ENCODE measurements at places on chromosomes 5 and 9.

- DNase-seq: no peak
These were observed 90.9 kb upstream of the COX7C start for GRCh38 chr5:86526811-86527348.

- DNase-seq: no peak
These were observed 76.4 kb upstream of the SMARCA2 start for GRCh38 chr9:1938675-1939170.

DNA sequence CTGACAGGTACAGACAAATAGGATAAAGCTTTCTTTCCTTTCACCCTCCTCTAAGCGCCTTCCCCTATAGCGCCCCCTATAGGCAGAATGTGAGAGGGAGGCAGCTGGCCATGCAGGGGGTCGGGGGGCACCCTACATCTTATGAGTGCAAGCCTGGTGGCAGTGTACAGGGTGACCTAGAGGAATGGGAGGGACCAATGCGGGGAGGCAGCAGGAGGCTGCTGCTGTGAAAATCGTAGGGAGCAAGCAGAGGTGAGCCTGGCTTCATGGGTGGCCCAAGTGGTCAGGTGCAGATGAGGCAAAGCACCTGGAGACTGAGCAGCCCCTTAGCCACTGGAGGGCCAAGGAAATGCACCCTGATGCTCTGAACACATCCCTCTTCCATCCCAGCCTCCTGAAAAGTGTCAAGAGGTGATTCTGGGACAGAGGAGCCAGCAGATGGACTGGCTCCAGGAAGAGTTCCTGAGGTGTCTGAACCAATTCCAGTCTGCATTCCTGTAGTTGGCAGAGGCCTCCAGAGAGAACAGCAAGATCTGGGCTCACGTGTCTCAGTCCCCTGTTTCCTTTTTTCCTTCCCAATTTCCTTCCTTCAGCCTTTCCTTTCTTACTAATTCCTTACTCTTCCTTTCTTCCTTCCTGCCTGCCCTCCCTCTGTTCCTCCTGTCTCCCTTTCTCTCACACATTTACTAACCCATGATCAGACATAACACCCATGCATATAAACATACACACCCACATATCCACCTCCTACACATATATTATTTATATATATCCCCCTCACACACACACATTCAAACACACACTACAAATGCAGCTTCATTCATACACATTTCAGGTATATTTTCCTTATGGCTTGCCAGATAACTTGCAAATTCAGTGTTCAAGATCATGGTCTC lies 32.8 kb upstream of the GALNT10 start:
- DNase-seq: no peak

DNA sequence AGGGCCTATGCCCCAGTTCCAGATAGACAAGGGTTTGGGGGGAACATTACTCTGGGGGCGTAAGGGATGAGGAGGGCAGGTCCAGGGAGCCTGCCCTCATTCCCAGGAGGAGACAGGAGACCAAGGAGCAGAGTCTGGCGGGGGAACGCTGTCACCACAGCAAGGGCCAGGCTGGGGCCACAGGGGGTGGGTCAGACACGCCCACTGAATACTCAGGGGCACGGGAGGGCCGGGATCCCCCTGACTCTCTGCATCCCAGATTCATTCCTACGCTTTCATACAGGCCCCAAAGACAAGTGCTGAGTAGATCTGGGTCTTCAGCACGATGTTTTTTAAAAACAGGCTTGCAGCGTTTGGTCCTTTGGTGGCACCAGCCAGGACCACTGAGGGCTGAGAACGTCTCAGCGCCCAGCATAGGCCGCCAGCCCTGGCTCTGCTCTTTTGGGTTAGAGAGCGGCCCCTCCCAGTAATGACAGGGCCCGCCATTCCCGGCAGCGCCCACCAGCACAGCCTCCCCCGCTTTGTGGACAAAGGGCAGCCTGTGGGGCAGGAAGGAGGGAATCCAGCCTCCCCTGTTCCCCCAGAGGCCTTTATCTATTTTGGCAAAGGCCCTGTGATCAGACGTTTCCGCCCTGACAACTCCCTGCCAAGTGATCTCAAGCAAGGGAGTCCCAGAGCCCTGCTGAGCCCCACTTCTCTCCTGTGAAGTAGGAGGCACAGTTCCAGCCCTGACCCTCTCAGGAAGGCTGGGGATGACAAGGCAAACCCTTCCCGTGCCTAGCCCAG lies 24.9 kb downstream of the NEK6 start:
- no peak for DNase-seq

DNA sequence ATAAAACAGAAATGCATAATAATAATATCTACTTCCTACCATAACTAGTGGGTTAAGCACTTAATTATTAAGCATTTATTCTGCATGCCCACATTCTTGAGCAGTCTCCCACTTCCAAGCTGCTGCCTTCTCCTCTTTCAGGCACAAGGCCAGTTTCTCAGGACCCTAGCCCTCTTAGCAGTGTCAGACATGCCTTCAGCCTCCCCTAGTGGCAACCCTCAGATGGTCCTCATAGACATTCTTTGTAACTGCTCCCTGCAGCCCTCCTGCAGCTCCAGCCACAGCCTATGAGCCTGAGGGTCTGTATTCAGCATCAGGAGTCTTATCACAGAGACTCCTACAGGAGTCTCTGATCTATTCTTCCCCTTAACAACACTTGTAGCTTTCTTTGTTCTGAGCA lies 3.9 kb downstream of the IL9 start:
- DNase-seq: no peak

GRCh38 chr5:170434966-170435605 lies 45.9 kb upstream of the KCNMB1 start:
- DNase-seq: no peak

DNA sequence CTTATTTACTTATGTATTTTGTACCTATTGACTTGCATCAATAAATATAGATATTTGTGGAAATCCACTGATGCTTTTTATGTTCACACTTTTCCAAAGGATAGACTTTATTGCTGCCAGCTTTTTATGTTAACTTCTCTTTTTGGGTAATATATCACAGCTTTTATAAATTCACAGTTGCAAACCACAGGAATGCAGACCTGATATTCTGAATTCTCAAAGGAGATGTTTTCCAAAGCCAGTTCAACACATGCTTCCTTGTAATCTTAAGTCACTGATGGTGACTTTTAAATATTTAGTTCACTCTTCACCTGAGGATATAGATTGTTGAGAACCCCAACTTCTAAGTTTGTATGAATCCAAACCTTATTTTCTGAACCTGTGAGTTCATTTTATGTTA lies 223.4 kb upstream of the PRR16 start:
- no peak for DNase-seq

DNA sequence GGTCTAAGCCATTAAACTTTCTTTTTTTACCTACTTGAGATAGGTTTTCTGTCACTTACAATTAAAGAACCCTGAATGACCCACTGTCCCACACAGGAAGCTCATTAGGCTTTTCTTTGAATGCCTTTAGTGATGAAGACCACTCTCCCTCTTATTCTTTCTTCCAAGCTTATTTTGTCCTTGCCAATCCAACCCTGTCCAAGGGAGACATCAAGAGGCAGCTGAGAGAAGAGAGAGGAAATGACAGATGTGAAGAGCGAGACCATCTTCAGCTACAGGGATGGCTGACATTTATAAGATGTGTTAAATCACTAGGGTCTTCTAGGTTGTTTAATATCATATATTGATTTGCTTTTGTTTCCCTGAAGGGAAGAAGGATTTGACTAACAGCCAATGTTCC lies 133.5 kb downstream of the FAM114A2 start:
- no peak for DNase-seq

DNA sequence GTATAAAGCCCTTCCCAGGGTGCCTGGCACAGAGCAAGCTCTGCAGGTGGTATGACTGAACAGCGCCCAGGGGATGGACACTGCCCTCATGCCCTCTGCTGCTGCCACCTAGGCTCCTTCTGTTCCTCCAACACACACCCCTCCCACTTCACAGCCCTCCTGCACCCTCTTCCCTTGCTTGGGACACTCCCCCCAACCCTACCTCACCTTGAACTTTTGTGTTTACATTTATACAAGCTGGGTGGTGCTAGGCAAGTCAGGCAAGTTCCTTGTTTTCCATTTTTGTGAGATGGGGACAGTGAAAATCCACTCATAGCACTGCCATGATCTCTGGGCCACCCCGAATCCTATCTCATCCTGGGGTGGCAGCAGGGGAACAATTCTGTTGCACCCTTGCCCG lies 18.8 kb upstream of the CORO2A start:
- DNase-seq: no peak

DNA sequence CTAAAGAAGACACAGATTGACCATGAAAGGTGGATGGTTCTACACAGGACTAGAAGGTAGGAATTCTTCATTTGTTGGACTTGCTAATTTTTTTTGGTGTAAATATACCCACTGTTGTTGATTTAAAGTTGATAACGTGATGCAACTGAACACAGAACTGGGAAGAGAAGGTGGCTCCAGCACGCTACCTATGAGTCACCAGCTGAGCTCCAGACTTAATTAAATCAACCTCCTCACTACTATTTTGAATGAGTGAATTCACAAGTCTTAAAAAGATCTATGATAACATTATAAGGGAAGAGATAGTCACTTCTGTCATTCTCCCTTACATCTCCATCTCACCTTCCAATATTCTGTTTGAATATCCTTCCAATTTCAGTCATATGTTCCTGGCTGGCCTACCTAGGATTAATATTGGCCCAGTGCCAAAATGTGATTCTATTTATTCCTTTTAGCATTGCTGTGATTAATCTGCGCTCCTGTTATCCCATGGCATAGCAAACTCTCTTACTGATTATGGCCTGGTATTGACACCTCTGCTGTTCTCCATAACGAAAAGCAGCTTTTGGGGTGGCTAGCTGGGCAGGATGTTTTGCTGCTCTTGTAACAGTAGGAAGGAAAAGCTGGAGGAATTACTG lies 135.9 kb upstream of the CCDC152 start:
- no peak for DNase-seq

DNA sequence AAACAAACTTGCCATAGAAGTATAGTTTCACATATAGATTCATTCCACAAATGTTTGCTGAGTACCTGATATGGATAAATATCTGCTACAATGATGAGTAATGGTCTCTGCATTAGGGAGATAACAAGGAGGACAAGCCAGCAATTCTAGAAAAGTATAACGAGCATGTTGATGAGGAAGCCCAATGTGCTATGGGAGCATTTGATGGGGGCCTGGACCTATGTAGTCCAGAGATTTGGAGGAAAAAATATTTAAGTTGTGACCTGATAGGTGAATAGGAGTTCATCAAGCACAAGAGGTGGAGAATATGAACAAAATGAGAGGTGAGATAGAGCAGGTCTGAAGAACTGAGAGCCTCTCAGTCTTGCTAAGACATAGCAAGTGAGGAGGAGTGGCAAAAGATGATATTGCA lies 14.4 kb upstream of the TMEM245 start:
- DNase-seq: no peak

DNA sequence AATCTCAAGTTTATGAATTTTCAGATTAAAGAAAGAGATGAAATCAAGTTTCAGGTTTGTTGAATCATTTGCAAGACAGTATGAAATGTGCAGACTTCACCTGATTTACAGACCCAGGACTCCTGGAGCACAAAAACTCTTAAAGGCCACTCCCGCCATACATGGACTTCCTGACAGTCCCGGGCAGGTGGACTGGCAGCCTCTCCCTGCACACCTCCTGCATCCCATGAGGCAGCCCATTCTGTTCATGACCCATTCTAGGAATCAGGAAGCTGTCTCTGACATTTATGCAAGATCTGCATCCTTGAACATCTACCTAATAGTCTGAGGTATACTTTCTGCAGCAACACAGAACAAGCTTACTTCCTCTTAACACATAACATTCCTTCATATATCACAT lies 5.9 kb downstream of the DDX31 start:
- no peak for DNase-seq

- no peak for DNase-seq
These were observed 147.4 kb upstream of the NFIL3 start for GRCh38 chr9:91571036-91571435.

DNA sequence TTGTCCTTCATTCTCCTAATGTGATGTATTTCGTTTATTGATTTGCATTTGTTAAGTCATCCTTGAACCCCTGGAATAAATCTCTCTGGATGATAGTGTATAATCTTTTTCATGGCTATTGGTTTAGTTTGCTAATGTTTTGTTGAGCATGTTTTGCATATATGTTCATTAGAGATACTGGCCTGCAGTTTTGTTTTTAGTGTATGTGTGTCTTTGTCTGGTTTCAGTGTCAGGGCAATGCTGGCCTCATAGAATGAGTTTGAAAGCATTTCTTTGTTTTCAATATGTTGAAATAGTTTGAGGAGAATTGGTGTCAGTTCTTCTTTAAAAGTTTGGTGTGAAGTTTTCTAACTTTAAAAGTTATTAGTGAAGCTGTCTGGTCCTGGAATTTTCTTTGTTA lies 149.6 kb upstream of the ATP10B start:
- DNase-seq: no peak

DNA sequence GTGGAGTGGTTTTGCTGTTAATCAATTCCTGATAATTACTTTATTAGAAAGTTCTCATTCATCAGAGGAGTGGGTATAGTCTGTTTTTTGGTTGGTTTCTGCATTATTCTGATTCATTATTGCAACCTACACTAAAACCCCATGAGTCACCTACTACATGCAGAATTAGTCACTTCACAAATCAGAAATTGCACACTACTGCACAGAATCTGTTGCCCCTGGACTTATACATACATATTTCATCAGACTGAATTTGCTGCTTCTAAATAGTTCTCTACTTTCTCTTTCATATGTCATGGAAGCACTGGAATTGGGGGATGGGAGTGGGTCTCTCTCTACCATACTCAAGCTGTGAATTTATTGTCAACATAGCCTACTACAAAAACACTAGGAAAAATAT lies 585.1 kb downstream of the DNAH5 start:
- no peak for DNase-seq

GRCh38 chr9:121717141-121717991 lies 65.9 kb downstream of the DAB2IP start:
- no peak for DNase-seq

DNA sequence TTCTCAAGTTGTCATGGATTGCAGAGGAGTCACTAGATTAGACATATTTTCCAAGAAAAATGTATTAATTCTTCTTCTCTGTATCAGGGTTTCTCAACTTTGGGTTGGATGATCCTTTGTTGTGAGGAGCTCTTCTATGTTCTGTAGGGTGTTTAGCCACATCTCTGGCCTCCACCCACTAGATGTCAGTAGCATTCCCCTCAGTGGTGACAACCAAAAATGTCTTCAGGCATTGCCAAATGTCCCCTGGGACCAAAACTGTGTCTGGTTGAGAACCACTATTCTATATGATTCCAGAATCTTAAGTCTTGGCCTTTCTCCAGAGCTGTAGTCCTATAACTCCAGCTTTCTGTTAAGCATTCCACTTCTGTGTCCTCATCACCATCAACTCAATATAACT lies 220.9 kb downstream of the KIAA0825 start:
- no peak for DNase-seq

DNA sequence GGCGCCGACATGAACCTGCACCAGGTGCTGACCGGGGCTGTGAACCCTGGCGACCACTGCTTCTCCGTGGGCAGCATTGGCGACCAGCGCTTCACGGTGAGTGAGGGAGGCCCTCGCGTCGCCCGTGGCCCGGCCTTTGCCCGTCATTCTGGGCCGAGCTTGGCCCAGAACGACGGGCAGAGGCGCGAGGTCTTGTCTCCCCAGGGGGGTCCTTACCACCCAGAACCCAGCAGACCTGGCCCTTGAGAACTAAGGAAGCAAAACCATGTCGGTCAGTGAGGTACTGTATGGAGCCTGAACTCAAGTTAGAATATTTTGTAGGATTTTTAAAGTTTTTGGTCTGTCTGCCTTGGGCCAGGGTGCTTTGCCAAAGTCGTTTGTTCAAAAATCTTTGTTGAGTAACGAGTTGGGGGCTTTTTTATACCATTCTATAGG lies 691 bp downstream of the DMXL1 start:
- no peak for DNase-seq

GRCh38 chr5:160166069-160166972 lies 47.1 kb upstream of the PWWP2A start:
- DNase-seq: no peak

- no peak for DNase-seq
These were observed 28.6 kb downstream of the PTPDC1 start for GRCh38 chr9:94112716-94113465.

Measured in BJ (cell line).